Activated naive CD8-positive, alpha-beta T cell treated with anti-CD3 and anti-CD28 coated beads, Interleukin-2, amount 10 ng/mL, durations not matched to agents 7 days and 5 days (primary cell): ENCODE measurements at places on chromosomes 4 and X. TPM values are rescaled to one million over a fixed set of nuclear protein-coding genes. Genes with fewer than 3 reads are reported as not detected.

HERC5 gene
- 44.8 TPM for total RNA-seq

TMPRSS11D gene
- total RNA-seq = not detected

ZFP42 gene
- total RNA-seq = not detected

TMEM31 gene
- total RNA-seq = not detected

CLIC2 gene
- 1.3 TPM for total RNA-seq

ADH1C gene
- total RNA-seq = not detected

PWWP3B gene
- total RNA-seq = not detected

USP17L27 gene
- not detected for total RNA-seq

SPANXN3 gene
- not detected for total RNA-seq

GATA1 gene
- total RNA-seq = not detected

DNA sequence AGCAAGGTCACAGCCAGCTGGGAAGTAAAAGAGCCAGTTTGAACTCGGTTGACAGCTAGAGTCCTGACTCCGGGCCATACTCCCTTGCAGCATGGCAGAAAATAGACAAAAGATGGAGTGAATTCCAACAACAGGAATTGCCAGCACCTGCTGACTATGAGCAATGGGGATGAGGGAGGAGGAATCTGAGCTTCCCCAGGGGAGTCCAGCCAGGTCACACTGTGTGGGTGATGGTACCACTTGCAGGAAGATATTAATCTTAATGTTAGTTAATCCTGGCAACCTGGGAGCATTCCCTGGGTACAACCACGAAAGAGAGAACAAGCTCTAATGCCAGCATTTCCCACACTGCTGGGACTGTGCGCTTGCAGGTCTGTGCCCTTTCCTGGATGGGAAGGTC lies 48.1 kb upstream of the S100G start:
- H3K36me3 ChIP-seq = peaks cover 2% of the 10 kb centered on the region
- peaks cover 12% of the 10 kb centered on the region for H3K4me1 ChIP-seq
- H3K27ac ChIP-seq = no peak overlapping the region
- no peaks in the 10 kb centered on the region for H3K27me3 ChIP-seq
- no peak for DNase-seq

DNA sequence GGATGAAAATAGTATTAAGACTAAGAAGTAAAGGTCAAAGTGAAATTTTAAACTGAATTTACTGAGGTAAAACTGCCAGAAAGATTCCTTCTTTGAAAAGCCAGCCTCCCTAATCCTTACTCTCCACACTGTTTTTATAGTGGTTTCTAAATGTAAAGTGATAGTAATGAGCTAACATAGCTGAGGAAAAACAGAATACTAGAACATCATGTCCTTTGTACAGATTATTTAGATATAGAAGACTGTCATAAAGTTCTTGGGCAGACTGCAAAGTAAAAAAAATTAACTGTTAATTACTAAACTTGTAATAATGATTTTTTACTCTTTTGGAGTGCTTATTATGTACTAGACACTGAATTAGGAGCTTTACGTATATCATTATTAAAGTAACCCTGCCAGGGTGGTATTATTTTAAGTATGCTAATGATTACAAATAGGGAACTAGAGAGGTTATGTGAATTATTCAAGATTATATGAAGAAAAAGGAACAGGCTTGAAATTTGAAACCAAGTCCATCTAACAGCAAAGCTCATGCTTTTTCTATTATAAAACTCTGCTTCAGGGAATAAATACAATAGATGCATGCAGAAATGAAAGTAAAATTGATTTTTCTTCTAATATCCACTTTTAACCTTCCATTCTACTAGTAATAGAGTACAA lies 150.5 kb downstream of the TBCK start:
- DNase-seq = no peak
- no peak overlapping the region for H3K4me3 ChIP-seq
- H3K36me3 ChIP-seq = peaks cover 29% of the 10 kb centered on the region
- H3K4me1 ChIP-seq = no peaks in the 10 kb centered on the region
- no peak overlapping the region for H3K27ac ChIP-seq

DNA sequence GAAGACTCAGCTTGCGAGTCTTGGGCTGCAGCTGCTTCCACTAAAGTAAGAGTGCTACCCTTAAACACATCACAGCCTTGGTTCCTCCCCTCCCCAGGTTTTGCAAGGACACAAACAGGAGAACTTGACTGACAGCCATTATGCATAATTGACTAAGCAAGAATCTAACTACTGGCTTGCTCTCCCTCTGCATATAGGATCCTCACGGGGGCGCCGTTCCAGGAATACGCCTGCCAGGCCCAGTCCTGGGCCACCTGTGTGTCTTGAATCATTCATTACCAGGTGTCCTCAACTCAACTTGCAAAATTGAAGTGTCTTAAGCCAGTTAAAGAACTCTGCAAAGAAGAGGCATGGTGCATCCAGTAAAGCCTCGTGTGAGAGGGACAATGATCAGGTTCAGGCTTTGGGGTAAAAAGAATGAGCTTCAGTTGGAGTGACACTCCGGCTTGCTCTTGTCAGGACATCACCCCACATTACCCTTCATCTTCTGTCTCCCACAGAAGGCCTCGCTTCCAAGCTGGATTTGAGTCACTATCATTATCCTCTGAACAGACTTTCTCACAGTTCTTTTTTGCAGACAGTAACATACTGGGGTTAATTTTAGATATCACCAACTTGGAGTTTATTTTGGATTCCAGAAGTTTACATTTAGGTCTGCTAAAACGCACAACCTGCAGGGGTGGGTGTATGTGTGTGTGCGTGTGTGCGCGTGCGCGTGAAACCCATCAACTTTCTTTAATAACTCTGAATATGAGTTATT lies 273.5 kb upstream of the HS3ST1 start:
- no peaks in the 10 kb centered on the region for H3K4me1 ChIP-seq
- DNase-seq = no peak
- H3K36me3 ChIP-seq = no peaks in the 10 kb centered on the region
- H3K4me3 ChIP-seq = no peak overlapping the region
- H3K27ac ChIP-seq = no peak overlapping the region

- H3K4me3 ChIP-seq = no peak overlapping the region
- no peak overlapping the region for H3K27ac ChIP-seq
- no peaks in the 10 kb centered on the region for H3K36me3 ChIP-seq
- H3K27me3 ChIP-seq = no peaks in the 10 kb centered on the region
- no peak for DNase-seq
These were observed 2.7 kb upstream of the AMELX start for GRCh38 chrX:11290416-11291102.

- no peak overlapping the region for H3K27ac ChIP-seq
- H3K4me3 ChIP-seq = no peak overlapping the region
- no peaks in the 10 kb centered on the region for H3K4me1 ChIP-seq
- peaks cover 5% of the 10 kb centered on the region for H3K27me3 ChIP-seq
- no peaks in the 10 kb centered on the region for H3K36me3 ChIP-seq
- DNase-seq = no peak
These were observed 48.5 kb downstream of the SNCA start for GRCh38 chr4:89788206-89789072.

- peaks cover 22% of the 10 kb centered on the region for H3K36me3 ChIP-seq
- H3K27me3 ChIP-seq = no peaks in the 10 kb centered on the region
- H3K27ac ChIP-seq = no peak overlapping the region
- no peak for DNase-seq
- H3K4me1 ChIP-seq = peaks cover 18% of the 10 kb centered on the region
These were observed 10.5 kb downstream of the SEPTIN11 start for GRCh38 chr4:76960014-76960413.

- no peak for DNase-seq
- H3K27ac ChIP-seq = no peak overlapping the region
These were observed 69.5 kb downstream of the PDE5A start for GRCh38 chr4:119559044-119559647.

DNA sequence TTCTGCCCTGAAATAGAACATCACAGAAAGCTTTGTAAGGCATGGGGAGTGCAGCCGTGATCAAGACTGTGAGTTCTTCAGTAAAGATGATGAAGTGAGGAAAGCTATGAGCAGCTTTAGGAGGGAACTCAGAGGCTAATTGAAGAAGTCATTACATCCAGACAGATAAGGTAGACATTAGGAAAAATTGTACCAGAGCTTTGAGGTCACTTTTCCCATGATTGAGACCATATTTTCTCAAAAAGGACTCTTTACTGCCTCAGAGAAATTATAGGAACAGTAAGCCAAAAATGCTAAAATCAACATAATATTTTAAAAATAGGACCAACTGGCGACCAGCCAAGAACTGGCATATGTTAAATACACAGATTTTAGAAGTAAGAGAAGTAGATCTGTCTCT lies 11.2 kb downstream of the CHST7 start:
- no peak overlapping the region for H3K27ac ChIP-seq
- DNase-seq = no peak
- H3K36me3 ChIP-seq = peaks cover 1% of the 10 kb centered on the region
- no peak overlapping the region for H3K4me3 ChIP-seq

- peak; percentile 26 for DNase-seq
- peaks cover 2% of the 10 kb centered on the region for H3K27me3 ChIP-seq
- no peak overlapping the region for H3K27ac ChIP-seq
These were observed 833.9 kb upstream of the PRKX start for GRCh38 chrX:4547213-4547836.

- H3K4me1 ChIP-seq = peaks cover 32% of the 10 kb centered on the region
- no peak for DNase-seq
- H3K4me3 ChIP-seq = no peak overlapping the region
These were observed 186.1 kb downstream of the CAMK2D start for GRCh38 chr4:113575401-113575800.

- H3K4me3 ChIP-seq = no peak overlapping the region
- H3K27me3 ChIP-seq = no peaks in the 10 kb centered on the region
- no peak overlapping the region for H3K27ac ChIP-seq
These were observed 20.5 kb upstream of the NAP1L5 start for GRCh38 chr4:88718098-88718497.

DNA sequence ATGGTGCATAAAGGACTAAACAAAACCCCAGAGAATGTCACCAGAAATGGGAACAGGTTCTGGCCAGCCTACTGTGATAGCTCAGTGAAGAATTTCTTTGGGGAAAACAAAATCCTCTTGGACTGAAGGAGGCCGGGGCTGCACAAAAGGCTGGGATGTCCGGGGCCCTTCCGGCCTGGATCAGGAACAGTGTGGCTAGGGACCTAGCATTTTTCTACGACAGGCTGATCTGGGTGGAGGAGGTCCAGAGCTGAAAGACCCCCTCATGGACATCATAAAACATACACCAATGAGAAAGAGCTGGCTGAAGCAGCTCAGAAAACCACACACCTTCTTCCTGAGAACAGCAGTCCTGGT lies 94.7 kb downstream of the BCOR start:
- no peak overlapping the region for H3K27ac ChIP-seq
- H3K36me3 ChIP-seq = no peaks in the 10 kb centered on the region
- DNase-seq = no peak
- peaks cover 45% of the 10 kb centered on the region for H3K27me3 ChIP-seq

- H3K4me1 ChIP-seq = no peaks in the 10 kb centered on the region
- H3K27me3 ChIP-seq = no peaks in the 10 kb centered on the region
- H3K4me3 ChIP-seq = no peak overlapping the region
- no peaks in the 10 kb centered on the region for H3K36me3 ChIP-seq
- no peak overlapping the region for H3K27ac ChIP-seq
- no peak for DNase-seq
These were observed 666.0 kb downstream of the GRID2 start for GRCh38 chr4:92969650-92970379.

DNA sequence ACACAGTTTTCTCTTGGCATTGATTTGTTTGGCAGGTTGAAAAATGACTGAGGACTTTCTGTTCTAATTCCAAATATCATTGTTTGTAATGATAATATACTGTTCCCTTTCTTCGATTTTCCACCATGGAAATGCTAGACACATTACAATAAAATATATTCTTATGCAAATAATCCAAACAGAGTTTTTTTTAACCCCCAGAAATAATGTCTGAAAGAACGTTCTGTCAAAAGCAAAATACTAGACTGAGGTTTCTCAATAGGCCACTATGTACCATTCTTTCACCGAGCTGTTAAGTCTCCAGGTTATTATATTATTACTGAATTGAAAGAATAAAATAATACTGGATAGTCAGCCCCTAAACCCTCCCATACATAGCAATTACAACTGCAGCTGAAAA lies 312.5 kb downstream of the ZIC3 start:
- H3K4me1 ChIP-seq = no peaks in the 10 kb centered on the region
- no peaks in the 10 kb centered on the region for H3K27me3 ChIP-seq
- no peak overlapping the region for H3K4me3 ChIP-seq
- H3K27ac ChIP-seq = no peak overlapping the region

GRCh38 chrX:76148753-76149152 lies 24.1 kb upstream of the PBDC1 start:
- peak; percentile 34 for DNase-seq
- peaks cover 11% of the 10 kb centered on the region for H3K4me1 ChIP-seq
- peak overlapping the region; percentile 100 for H3K27ac ChIP-seq
- peak overlapping the region; percentile 87 for H3K4me3 ChIP-seq
- no peaks in the 10 kb centered on the region for H3K36me3 ChIP-seq
- H3K27me3 ChIP-seq = no peaks in the 10 kb centered on the region

GRCh38 chr4:14877246-14878225 lies 124.7 kb upstream of the CPEB2 start:
- H3K27me3 ChIP-seq = no peaks in the 10 kb centered on the region
- peak overlapping the region; percentile 80 for H3K27ac ChIP-seq
- peaks cover 8% of the 10 kb centered on the region for H3K36me3 ChIP-seq
- H3K4me1 ChIP-seq = peaks cover 31% of the 10 kb centered on the region
- DNase-seq = no peak

DNA sequence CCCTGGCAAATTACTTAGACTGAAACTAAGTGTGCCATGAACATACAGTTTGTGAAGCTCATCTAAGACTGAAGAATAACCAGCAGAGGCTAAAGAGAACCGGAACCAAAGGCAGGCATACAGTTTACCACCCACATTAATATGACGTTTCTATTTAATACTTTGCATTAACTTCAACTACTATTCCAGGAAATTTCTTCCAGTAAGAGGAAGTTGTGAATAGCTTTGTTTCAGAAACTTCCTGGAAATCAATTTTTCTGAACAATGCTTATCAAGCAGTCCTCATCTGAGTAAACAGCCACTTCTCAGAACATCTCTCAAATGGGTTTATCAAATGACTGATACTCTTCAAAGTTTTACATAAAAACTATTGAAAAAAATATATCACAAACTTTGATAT lies 252.7 kb downstream of the OPHN1 start:
- H3K4me1 ChIP-seq = peaks cover 9% of the 10 kb centered on the region
- no peak for DNase-seq
- peaks cover 6% of the 10 kb centered on the region for H3K36me3 ChIP-seq
- H3K4me3 ChIP-seq = no peak overlapping the region
- H3K27me3 ChIP-seq = no peaks in the 10 kb centered on the region
- H3K27ac ChIP-seq = no peak overlapping the region

- H3K27ac ChIP-seq = no peak overlapping the region
- H3K4me1 ChIP-seq = no peaks in the 10 kb centered on the region
- H3K4me3 ChIP-seq = no peak overlapping the region
- no peak for DNase-seq
- no peaks in the 10 kb centered on the region for H3K27me3 ChIP-seq
- H3K36me3 ChIP-seq = no peaks in the 10 kb centered on the region
These were observed 1287.6 kb downstream of the STIM2 start for GRCh38 chr4:28148221-28148620.

- no peak overlapping the region for H3K4me3 ChIP-seq
- no peaks in the 10 kb centered on the region for H3K36me3 ChIP-seq
- no peaks in the 10 kb centered on the region for H3K27me3 ChIP-seq
These were observed 647.0 kb upstream of the PCDH10 start for GRCh38 chr4:132502096-132502552.

GRCh38 chrX:7112071-7112470 lies 35.4 kb upstream of the STS start:
- no peak for DNase-seq
- H3K36me3 ChIP-seq = peaks cover 21% of the 10 kb centered on the region
- peaks cover 19% of the 10 kb centered on the region for H3K4me1 ChIP-seq
- no peak overlapping the region for H3K27ac ChIP-seq
- H3K4me3 ChIP-seq = no peak overlapping the region
- no peaks in the 10 kb centered on the region for H3K27me3 ChIP-seq

GRCh38 chr4:21728304-21728703 lies 220.3 kb downstream of the KCNIP4 start:
- no peaks in the 10 kb centered on the region for H3K4me1 ChIP-seq
- no peak overlapping the region for H3K27ac ChIP-seq
- H3K4me3 ChIP-seq = no peak overlapping the region
- DNase-seq = no peak
- H3K36me3 ChIP-seq = no peaks in the 10 kb centered on the region
- no peaks in the 10 kb centered on the region for H3K27me3 ChIP-seq
